ENCODE measurements at places on chromosomes 7 and 10.
A peak's percentile ranks its signal among the peaks of the same experiment; 100 is the strongest.

- DNase-seq = no peak
Measured at GRCh38 chr10:9951481-9952257, 1066.0 kb upstream of the CELF2 start.

- no peak for DNase-seq
Measured at GRCh38 chr7:30703756-30704155, 21.5 kb upstream of the CRHR2 start.

GRCh38 chr7:713139-713457 lies 13.4 kb upstream of the DNAAF5 start:
- DNase-seq = no peak

- DNase-seq = no peak
Measured at GRCh38 chr10:123909426-123909825, 17.8 kb upstream of the CPXM2 start.

- no peak for DNase-seq
Measured at GRCh38 chr7:149633976-149634945, 136.7 kb upstream of the ZNF746 start.

- DNase-seq = no peak
Measured at GRCh38 chr10:24262929-24263590, 54.1 kb downstream of the KIAA1217 start.

DNA sequence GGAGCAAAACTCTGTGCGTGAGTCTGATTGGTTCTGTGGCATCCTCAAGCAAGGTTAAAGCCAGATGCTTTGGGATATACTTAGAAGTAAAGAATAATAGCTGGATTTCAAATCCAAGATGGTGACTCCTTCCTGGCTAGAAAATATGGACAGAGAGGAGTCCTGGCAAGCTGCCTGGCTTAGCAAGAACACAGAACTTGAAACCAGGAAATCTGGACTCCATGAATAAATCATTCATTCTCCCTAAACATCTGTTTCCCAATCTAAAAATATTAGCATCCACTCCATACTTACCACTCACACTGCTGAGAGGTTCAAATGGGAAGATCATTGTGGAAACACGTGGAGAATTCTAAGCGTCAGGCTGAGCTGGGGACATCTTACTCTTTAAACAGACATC lies 1074.1 kb upstream of the AUTS2 start:
- DNase-seq = no peak

- DNase-seq = no peak
Measured at GRCh38 chr7:141150465-141150864, 76.6 kb downstream of the TMEM178B start.

DNA sequence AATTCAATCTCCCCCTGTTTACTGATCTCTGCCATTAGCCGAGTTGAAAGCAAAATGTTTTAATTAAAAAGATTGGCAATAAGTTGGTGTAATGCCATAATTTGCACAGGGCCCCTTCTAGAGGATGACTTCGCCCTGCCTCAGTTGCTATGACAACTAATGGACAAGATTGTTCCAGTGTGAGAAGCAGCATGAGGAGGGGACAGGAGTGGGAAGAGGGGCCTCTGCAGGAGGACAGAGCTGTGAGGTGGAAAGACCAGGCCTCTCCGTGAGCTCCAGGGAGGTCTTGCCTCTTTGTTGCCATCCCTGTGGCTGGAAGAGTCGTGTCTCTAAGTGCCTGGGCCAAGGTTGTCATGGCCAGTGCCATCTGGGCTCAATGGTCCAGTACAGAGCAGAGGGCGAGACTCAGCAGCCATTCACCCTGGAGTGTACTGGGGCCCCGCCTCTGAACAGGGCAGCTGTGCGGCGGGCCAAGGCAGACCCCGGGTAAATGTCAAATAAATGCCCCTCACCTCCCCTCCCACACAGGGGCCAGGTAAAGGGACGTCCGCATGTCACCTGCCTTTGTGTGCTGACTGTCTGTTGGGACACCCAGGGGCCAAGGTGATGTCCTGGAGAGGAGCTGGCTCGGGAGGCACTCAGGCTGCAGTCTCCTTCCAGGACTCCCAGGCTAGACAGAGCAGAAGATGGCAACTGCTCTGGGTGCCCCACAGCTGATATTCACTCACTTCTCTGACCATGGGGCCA lies 97.0 kb upstream of the RET start:
- DNase-seq = no peak

DNA sequence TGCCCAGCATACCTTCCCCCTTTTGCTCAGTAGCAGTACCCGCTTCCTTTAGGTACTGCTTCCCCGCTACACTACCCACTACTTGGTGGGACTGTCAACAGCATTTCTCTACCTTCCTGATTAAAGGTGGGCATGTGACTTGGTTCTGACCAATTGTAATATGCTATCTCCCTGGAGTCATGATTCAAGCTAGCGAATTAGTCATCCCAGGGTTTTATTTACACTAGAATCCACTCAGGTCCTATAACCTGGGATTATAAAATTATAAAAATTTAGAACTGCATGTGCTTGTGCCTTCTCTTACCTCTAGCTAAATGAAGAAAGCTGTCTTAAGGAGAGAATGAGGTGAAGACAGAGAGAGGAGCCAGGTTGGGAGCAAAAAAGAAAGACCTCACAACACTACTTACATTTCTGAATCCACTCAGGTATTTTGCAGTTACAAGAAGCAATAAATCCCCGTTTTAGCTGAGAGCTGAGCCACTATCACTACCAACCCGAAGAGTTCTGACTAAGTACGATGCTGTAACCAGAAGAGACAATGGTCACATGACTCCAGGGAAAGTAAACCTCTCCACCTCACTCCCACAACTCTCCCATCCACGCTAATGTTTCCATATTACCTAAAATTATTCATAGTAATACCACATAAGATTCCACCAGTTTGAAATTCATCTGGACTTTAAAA lies 9.7 kb downstream of the GBX1 start:
- DNase-seq = no peak

DNA sequence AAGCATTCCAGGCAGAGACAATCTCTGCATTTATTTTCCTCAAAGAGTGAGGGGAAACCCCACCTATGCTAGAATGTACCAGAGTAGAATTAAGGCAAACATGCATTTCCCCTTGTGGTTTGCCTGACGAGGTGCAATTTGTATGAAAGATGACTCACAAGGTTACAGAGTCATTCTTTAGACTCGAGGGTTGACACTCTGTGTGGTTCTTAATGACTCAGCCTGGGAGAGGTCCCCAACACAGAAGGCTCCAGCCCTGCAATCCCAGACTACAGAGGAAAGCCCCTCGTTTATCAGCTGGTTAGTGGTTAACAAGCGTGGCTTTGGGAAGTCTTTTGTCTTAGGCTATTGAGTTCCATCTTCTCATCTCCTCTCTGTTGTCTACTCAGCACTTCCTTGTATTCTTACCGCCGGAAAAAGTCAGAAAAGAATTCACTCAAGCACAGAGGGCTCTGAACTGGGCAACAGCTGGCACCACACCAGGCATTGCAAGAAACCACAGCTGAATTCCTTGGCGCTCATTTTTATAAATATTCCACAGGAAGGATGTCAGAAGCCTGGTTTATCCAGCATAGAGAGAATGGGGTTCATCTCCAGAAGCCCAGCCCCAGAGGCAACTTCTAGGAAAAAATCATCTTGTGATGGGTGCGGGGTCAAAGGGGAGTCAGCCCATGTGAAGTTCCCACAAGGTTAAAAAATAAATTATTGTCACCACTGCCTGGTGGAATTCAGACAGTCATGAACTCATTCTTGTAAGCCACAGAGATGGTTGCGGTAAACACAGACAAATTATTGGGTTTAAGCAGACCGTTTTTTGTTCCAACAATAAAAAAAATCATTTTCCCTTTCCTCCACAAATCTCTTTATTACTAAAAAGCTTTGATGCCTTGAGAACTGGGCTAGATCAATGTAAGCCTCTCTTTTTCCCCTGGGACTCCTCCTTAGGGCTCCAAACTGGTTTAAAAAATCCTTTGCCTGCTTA lies 24.5 kb upstream of the SVIL start:
- DNase-seq = peak; percentile 20

DNA sequence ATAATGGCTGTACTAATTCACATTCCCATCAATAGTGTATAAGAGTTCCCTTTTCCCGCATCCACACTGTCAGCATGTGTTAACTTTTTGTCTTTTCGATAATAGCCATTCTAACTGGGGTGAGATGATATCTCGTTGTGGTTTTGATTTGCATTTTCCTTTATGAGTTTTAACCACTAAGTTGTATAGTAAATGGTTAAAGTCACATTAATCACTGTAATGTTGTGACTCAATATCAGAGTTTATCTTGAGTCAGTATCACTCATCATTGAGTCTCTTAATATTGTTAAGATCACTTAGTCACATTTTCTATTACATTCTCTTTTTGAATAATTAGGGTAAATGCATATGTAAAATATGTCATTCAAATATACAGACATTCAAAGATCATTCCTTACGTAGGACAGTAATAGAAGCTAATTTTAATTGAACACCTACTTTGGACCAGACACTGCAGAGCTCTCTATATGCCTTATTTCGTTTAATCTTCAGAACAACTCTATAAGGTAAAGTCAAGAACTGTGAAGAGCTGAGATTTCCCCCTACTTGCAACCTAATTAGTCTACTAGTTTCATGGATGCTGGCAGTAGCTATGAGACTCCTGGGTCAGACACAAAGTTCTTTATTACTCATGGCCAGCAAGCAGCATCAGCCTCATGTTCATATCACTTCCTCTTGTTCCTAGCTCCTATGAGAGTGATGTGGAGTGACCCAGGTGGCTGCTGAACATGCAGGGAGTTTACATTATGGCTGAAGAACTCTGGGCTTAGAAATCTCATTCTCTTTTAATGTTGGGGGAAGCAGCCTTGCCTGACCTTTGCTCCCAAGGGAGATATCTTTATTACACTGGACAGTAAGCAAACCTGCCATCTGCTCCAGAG lies 30.5 kb downstream of the CREB5 start:
- DNase-seq = no peak

DNA sequence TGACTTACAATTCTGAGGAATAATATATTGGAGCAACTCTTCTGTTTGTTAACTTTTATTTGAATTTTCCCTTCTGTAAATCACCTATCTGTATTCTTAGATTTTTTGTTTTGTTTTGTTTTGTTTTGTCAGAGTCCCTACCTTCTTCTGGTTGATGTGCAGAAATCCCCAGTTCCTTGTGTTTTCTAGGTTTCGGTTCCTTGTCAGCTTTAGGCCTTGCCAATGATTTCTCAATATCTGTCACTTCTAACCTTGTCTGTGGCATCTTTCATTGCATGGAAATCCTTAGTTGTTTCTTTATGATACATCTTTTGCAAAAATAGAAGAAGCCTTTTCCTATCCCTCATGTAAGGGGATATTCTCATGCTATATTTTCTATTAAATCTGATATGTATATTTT lies 21.7 kb upstream of the ST8SIA6 start:
- DNase-seq = no peak

DNA sequence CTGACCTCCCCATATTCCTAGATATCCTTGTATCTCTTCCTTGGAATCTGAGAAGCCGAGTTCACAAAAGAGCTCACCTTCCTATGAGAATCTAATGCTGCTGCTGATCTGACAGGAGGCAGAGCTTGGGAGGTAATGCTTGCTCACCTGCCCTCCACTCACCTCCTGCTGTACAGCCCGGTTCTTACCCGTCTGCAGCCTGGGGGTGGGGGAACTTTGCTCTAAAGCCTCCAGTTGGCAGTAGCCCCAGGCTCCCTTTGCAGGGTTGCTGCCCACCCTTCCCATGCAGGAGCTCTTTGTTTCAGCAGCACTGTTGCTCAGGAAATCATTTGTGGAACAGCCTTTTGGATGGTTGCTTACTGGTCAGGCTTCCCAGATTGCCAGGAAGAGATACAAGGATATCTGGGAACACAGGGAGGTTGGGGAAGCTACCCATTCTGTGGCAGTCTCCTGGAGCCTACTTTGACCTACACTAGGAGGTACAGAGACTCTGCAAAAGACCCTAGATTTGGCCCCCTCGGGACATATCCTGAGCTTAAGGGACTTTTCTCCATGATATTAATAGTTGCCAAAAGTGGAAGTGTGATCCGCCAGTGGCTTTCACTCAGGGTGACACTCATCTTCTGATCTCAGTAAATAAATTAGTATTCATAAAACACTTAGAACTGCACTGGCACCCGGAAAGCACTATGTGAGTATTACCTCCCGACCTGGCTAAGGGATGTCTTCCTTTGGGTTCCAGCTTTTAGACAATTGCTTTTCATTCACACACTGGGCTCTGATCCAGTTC lies 363.7 kb upstream of the PODXL start:
- DNase-seq = no peak

DNA sequence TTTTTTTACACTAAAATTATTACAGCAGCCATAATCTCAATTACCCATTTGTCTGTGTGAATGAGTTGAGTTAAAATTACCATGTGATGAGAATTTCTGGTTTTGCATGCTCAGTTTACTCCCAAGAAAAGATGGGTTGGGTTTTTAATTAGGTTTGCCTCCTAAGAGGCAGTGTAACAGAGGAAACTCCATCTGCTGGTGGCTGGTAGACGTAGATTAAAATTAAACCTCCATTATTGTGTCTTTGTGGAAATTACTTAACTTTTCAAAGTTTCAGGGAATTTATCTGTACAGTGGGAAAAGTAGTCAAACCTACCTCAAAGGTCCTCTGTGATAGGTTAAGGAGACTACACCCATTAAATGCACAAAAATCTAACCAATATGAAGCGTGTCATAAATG lies 954.2 kb downstream of the PCDH15 start:
- no peak for DNase-seq

DNA sequence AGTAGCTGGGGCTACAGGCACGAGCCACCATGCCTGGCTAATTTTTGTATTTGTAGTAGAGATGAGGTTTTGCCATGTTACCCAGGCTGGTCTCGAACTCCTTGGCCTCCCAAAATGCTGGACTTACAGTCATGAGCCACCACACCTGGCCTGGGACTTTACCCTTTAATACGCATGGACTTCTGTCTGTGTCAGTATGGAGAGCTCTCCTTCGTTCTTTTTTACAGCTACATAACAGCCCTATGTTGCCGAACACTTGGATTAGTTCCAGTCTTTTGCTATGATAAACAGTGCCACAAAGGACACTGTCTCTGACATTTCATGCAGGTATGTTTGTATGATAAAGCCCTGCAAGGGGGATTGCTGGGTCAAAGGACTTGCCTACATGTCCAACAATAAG lies 10.9 kb upstream of the OAT start:
- DNase-seq = no peak

- no peak for DNase-seq
Measured at GRCh38 chr10:114973306-114973705, 35.3 kb downstream of the TRUB1 start.

DNA sequence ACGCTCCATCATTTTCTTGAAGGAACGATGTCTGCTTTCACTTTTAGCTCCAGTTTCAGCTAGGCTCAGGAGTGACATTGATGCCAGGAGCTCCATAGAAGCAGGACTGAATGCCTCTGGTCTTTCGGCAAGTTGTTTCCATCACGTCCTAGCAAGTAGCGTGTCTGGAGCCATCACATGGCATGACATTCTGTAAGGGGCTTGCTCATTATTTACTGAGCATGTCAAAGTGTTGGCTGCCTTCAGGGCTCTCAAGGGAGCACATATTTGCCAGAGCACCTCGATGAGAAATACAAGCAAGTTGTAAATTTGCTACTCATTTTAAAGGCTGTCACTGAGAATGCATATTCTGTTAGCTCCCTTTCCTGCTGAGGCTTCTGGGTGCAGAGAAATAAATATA lies 131.0 kb upstream of the ITGB1 start:
- DNase-seq = no peak

All from NCI-H446 (cell line).